DMS79 treated with DMSO at 0.1 percent for 48 hours (cell line): ENCODE measurements at places on chromosomes 13 and 19.

DNA sequence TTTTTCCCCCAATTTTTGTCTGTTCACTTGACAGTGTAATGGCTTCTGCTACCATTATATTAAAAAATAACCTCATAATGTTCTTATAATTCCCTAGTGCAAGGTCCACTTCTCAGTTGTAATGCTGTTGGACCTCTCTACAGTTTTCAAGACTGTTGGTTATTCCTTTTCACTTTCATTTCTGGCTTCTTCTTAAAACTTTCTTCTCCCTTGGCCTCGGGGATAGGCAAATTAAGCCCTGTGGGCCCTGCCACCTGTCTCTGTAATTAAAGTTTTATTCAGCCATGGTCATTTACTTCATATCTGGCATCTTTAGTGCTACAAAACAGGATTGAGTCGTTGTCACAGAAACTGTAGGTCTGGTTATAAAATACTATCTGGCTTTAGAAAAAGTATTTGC is 313.5 kb downstream of the KLF12 start:
- DNase-seq = no peak

DNA sequence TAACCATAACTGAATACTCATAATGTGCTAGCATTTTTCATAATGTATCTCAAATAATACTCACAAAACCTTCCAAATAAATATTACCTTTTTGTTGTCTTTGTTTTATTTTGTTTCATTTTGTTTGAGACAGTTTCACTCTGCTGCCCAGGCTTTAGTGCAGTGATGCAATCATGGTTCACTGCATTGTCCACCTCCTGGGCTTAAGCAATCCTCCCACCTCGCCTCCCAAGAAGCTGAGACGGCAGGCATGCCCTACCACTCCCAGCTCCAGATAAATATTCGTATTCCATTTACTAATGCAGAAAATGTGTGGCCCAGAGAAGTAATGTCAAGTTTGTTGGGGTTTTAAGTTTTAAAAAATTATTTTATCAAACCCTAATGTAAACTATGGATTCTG is 739.1 kb downstream of the GPC5 start:
- no peak for DNase-seq

DNA sequence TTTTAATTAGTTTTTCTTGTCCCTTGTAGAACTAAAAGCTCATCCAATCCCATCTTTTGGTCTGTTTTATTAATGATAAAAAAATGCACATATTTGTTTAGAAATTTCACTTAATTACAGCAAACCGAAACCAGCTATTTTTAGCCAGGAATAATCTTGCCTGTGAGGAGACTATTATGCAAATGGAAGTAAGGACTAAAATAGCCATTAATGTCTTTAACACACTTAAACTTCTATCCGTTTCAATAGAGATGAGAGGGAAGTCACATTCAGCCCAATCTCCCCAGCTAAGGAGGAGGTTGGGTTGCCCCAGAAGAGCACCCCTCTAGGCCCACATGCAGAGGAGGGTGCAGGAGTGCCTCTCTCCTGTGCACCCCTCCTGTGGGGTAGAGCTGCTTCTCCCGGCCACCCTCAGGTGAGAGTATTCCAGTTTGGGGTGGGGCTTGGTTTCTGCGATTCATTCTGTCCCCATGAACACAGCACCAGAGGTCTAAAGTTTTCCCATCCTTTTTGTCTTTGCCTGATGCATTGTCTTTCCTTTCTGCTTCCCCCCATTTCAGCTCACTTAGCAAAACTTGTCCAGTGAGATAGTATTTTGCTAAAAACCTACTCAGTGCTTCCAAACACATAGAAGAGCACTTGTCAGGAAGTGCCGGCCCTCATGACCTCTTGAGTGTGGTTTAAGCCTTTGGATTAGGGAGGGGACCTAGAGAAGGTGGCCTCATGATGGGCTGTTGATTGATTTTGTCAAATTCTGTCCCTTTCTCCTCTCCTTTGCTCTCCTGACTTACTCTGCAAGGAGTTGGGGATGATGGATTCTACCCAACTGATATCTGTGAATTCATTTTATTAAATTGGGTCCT is 28.2 kb downstream of the FGF9 start:
- no peak for DNase-seq

DNA sequence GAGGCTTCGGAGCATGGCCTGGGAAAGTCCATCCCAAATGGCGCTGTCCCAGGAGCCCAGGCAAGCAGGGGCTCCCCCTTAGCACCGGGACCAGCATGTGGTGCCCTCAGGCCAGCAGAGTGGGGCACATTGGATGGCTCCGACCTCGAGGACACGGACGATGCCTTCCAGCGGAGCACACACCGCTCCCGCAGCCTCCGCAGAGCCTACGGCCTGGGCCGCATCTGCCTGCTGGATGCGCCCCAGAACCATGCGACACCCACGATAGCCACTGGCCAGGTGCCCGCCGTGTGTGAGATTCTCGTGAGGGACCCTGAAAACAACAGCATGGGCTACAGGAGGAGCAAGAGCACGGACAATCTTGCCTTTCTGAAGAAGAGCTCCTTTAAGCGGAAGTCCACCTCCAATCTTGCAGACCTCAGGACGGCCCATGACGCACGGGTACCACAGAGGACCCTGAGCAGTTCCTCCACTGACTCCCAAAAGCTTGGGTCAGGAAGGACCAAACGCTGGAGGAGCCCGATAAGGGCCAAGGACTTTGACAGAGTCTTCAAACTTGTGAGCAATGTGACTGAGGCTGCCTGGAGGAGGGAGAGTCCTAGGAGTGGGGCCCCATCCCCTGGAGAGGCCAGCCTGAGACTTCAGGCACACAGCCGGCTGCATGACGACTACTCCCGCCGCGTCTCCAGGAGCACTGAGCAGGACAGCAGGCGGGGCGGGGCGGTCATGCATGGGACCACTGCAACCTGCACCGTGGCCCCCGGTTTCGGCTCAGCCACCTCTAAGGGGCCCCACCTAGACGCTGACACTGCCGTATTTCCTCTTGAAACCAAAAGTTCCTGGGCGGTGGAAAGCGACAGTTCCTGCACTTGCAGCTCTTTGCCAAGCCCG is 63.1 kb downstream of the SPATA13 start:
- no peak for DNase-seq

DNA sequence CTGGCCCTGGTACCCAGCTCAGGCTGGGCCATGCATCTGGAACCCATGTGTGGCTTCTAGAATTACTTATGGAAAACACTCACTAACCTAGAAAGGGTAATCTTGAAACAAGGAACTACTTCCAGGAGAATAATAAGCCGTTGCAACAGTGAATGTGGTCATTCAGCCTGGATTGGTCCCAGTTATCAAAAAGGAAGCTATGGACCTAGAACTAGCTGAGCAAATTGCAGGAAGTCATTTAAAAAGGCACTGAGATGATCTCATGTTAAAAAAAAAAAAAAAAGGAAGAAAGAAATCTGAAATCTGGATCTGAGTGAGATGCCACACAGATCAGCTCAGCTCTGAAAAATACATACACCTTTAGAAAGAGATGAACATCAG is 59.6 kb downstream of the DCT start:
- DNase-seq = no peak

GRCh38 chr13:25084096-25084495 is 11.8 kb upstream of the PABPC3 start:
- no peak for DNase-seq

DNA sequence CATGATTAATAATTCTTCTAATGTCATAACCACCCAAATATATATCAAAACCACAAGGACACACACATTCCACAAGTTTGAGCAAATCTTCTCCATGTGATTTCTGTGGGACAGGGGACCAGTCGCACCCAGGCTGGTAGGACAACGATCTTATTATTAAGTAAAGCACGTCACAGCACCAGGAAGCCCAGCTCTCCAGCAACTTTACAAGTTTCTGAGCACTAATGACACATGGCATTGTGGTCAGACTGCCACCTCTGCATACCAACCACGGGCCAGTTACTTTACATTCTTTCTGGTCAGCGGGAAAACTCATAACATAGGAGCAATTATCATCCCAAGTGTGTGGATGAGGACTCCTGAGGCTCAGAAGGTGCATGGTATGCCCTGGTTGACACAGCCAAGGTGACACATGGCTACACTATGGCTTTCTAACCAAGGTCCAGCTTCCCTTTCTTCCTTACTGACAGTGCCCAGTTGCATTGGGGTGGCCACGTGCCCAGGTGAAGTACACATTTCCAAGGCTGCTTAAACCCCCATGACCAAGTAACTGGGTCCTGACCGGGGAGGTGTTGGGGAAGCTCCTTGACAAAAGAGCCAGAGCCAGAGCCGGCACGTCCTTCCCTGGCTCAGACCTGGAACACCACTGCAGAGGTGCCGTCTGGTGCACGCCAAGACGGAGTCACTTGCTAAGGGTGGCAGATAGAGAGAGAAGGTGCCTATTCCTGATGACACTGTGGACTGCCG is 27.4 kb downstream of the LATS2 start:
- DNase-seq = no peak

DNA sequence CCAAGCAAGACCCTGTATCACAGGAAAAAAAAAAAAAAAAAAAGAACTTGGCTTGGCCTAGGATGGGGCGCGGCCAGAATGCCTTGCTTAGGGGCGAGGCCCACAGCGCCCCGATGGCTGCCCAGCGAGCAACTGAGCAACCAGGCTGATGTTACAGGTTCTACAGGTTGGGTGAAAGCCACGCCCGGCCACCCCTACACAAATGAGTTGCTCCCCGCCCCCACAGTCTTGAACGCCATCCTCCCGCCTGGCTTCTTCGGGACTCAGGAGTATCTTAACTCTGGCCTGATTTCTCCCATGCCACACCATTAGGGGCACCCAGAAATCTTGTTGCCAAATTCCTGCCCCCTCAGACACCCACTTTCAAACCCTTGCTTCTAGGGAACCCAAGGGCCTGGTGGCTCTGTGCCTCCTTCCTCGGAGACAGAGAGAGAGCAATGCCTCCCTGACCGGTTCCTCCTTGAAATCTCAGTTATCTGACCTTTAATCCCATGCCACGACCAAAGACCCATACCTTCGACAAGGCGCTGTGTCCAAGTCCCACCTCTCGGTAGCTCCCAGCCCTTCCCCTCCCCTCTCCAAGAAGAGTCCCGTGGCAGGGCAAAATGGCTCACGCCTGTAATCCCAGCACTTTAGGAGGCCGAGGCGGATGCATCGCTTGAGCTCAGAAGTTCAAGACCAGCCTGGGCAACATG is 1.1 kb upstream of the CBLC start:
- no peak for DNase-seq

DNA sequence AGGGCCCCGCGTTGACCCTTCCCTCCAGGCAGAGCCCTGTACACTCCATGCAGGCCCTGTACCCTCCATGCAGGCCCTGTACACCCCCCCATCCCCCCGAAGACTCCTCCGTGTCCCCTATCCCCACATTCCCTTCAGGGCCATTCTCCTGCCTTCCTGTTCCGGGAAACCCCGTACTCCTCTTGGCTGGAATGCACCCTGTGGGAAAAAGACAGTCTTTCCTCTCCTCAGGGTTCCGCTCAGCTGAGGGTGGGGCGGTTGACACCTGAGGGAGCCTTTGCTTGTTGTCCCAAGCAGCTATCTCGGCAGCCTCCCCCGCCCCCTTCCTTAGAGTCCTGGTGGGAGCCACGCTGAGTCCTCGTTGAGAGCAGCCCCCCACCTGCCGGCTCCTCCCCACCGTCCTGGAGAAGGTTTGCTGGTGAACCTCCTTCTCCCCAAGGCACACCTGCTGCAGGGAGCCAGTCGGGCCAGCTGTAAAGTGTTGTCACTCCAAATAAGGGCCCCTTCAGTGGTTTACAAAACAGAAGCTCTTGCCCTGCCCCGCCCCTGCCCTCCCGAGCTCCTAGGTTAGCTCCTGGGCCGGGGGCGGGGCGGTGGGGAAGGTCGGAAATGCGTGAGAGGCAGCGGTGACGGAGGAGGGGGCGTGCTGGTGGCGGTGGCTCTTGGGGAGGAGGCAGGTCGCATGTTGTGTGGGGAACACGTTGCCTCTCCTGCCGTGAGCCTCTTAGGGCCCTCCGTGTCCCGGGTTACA is 1.5 kb downstream of the GNA11 start:
- no peak for DNase-seq

- no peak for DNase-seq
Observed at GRCh38 chr13:113918580-113918979, 54.7 kb upstream of the GAS6 start.

- DNase-seq = no peak
Observed at GRCh38 chr19:16899566-16900075, 10.8 kb downstream of the F2RL3 start.

DNA sequence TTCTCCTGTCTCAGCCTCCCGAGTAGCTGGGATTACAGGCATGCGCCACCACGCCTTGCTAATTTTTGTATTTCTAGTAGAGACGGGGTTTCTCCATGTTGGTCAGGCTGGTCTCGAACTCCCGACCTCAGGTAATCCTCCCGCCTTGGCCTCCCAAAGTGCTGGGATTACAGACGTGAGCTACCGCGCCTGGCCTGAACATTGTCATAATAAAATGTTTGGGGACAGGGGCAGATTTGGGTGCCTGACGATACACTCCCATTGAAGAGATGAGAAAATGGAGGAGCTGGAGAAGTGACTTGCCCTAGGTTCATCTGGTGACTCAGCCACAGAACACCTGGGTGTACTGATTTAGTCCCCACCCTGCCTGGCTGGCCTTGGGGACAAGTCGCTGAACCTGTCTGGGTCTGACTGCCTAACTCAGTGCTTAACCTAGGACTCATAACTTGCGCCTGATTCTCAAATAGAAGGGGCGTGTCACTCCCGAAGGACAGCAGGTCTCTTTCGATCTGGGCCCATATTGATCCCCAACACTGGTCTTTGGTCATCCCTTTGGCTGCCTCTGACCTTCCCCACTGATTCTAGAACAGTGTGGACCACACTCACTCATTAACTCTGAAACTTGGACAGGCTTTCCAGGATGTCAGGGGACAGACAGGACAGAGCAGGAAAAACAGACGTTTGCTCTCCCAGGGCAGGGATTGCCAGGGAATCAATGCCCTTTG is 7.6 kb upstream of the BICRA start:
- no peak for DNase-seq

DNA sequence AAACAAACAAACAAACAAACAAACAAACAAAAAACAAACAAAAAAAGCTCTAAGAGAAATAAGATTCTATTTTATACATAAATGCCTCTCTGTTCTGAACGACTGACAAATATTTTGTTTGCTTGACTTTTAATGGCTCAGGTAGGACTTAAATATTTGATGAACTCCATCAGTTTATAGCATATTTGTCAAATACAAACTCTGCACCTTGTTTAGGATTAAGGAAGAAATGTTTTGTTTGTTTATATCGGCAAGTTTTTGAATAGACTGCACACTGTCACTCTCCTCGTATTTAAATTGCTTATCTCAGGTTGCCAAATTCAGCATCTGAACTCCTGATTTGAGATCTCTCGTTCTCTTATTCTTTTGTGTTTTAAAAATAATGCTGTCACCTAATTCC is 1499.7 kb upstream of the SLC10A2 start:
- DNase-seq = no peak

DNA sequence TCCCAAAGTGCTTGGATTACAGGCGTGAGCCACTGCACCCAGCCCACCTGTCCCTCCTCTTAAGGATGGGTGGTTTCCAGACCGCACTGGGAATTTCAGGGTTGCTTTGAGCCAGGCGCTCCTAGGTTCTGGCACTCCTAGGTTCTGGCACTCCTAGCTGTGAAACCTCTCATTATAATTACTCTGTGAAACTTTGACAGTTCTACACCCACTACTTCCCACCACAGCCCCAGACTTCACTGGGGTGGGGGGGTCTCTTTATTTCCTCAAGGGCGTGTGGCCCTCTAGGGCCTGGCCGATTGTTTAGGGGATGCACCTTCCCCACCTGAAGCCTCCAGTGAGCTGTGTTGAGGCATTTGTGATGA is 2.3 kb upstream of the ADAMTS10 start:
- DNase-seq = no peak
